ENCODE measurements at places on chromosomes 11 and 22.

- DNase-seq: no peak
Measured at GRCh38 chr11:7898666-7899283, 32.3 kb downstream of the OR10A6 start.

DNA sequence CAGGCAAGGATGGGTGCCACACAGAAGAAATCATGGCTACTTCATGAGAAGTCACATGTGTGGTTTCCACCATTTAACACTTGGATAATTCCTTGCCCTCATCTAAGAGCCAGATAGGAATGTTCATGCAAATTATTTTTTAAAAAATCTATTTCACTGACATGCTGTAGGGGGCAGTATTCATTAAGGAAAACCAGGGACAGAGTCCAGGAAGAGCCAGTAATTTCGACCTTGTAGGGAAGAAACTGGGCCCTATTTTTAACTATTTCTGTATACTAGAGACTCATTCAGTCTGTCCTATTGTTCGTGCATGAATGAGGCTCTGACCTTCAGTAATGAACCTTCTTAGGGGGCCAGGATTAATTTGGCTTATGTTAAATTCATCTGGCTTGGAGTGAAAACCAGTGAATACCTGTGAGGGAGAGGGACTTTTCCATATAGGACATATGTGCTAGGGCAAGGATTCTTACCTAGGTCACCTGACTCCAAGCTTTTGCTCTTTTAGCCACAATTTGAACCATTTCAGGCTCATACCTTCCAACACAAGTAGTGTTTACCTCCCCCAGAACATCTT lies 192.7 kb downstream of the NAV2 start:
- DNase-seq: no peak

GRCh38 chr22:29065468-29066190 lies 4.0 kb upstream of the C22orf31 start:
- DNase-seq: no peak

DNA sequence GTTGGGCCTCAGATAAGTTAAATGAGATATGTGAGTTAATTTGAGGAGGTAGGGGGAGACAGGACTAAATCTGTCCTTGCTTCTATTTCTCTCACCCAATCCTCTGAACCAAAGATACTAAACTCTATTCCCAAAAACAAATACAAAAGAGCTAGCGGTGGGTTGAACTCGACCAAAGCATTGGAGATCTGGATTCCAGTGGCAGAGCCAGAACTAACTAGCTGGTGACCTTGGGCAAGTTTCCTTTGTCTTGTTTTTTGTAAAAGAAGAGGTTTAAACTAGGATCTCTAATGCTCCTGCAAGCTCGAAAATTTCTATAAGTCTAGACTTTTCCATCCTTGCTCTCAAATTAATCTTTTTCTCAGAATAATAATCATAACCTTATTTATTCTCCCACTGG lies 1.5 kb downstream of the ME3 start:
- DNase-seq: no peak

DNA sequence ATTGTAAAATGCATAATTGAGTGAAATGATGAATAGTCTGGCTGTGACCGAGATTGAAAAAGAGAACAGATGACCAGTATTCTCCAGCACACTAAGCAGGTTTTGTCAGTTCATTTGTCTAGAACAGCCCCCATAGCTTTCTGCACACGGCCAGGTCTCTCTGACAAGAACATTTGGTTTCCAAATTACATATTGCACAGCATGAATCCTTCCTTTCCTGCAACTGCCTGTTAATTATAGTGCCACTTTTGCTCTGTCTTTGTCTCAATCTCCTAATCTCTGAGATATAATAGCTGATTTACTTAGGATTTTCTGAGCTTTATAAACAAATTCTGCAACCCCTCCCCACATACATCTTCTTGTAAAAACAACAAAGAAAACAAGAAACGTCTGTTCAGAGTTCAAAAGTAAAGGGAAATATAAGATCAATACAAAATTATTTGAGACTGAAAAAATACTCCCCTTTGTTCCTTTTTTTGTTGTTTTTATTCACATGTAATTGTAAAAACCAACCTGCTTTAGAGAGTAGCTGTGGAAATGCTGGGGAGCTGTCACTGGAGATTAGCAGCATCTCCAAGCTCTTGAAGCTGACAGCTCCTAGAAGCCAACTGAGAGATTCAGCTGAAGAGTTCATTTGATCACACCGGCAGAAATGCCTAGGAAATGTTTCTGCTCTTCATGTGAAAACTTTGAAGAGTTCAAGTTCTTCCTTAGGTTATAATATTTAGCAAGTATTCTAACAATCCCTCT lies 998.1 kb downstream of the DLG2 start:
- DNase-seq: no peak

DNA sequence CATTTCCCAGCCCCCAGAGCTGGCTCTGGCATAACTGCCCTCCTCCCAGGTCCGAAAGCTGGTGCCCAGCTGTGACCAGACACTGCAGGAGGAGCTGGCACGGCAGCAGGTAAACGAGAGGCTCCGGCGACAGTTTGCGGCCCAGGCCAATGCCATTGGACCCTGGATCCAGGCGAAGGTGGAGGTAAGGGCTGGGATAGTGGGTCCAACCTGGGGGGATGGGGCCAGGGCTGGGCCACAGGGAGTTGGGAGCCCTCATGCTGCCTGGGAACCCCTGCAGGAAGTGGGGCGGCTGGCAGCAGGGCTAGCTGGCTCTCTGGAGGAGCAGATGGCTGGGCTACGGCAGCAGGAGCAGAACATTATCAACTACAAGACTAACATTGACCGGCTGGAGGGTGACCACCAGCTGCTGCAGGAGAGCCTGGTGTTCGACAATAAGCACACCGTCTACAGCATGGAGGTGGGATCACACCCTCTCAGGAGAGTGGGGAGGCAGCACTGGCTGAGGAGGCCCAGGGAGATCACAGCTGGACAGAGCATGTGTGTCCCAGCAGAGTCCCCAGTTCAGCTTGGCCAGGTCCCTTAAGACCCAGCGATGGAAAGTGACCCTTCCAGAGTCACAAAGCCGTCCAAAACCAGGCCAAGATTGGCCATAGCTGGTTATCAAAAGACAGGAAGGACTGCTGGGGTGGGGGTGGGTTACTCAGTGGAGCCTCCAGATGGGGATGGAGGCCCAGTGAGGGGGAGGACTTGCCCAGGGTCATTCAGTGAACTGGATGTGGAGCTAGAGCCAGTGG lies 7.0 kb downstream of the CTSF start:
- DNase-seq: no peak

- no peak for DNase-seq
Measured at GRCh38 chr11:116215471-116216113, 557.2 kb downstream of the BUD13 start.

- DNase-seq: no peak
Measured at GRCh38 chr11:46491661-46492330, 100.2 kb upstream of the CHRM4 start.

GRCh38 chr11:62545437-62546243 lies 966 bp downstream of the AHNAK start:
- DNase-seq: no peak

DNA sequence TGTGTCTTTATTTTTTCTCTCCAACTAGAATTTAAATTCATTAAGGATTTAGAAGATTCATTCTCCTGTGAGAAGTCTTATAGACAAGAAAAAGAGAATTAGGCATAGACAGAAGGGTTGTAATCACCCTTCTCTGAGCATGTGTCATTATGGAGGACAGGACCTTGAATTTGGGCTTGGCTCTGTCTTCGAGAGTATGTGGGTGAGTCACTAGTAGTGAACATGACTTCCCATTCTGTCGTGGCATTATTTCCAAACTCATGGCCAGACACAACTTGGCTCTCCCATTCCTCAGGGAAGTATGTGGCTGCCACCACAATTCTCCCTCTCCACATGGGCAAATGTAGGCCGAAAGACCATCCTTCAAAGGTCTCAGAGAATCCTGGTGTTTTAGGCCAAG lies 14.3 kb upstream of the ANKK1 start:
- DNase-seq: no peak

GRCh38 chr11:72005347-72006260 lies 6.9 kb downstream of the IL18BP start:
- no peak for DNase-seq

GRCh38 chr11:31817621-31818424 lies 6.7 kb upstream of the PAX6 start:
- DNase-seq: no peak

GRCh38 chr11:10722307-10722706 lies 28.7 kb upstream of the CTR9 start:
- DNase-seq: no peak

- DNase-seq: no peak
Measured at GRCh38 chr22:20076627-20077172, 3.3 kb upstream of the DGCR8 start.

DNA sequence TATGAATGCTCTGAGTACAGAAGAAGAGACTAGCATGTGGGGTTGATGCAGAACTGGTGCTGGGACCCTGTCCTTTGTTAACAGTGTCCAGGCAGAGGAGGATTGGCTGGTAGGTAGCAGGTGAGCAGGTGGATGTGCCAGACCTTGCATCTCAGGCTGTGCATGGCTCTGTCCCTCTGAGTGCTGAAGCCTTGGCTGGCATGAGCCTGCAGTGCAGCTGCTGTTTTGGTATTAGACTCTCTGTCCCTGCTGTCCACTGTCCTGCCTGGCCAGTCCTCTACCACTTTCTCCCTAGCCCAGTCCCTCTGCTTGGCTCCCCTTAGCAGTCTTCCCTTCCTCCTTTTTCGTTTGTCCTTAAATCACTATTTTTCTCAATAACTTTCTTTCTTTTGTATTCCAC lies 213.6 kb upstream of the ZBED5 start:
- DNase-seq: no peak

Measured in activated naive CD4-positive, alpha-beta T cell (primary cell).